ENCODE measurements at places on chromosomes 11 and 22.

GRCh38 chr11:89441606-89442005 lies 49.6 kb downstream of the NOX4 start:
- no peak for DNase-seq

GRCh38 chr22:50542416-50542927 lies 3.2 kb upstream of the KLHDC7B start:
- DNase-seq, result no peak

DNA sequence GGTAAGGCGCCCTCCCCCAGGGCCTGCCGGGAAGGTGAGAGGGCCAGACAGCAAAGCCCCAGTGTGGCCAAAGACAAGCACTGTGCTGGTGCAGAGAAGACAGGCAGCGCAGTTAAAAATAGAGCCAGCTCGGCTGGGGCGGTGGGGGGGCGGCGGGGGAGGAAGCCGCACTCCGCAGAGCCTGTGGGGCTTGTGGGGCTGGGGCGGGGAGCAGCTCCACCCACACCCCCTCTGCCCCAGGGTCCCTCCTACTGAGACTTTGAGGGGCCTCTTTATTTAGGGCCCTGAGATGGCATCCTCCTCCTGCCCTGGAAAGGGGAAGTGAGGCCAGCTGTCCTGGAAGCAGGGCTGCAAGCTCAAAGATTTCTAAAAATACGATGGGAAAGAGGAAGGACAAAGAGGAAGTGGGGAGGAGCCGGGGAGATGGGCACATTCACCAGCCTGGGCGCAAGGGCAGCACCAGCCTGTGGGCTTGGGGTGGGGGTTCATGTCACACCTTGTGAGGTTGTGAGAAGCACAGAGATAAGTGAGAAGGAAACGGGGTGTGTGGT lies 2.6 kb downstream of the CYTH4 start:
- DNase-seq, result peak; percentile 83

GRCh38 chr22:18950141-18950540 lies 14.0 kb upstream of the PRODH start:
- no peak for DNase-seq

GRCh38 chr11:123231256-123231655 lies 36.2 kb upstream of the CLMP start:
- no peak for DNase-seq

Measured in CD4-positive, alpha-beta T cell treated with Interleukin-4 for 1 hour (primary cell).